ENCODE measurements at places on chromosomes 3 and 15. TPM values are rescaled to one million over a fixed set of nuclear protein-coding genes. Genes with fewer than 3 reads are reported as not detected.

GRCh38 chr15:80779658-80780415 is 667 bp downstream of the CEMIP start:
- DNase-seq: no peak

ASB14 gene
- total RNA-seq: not detected

DNA sequence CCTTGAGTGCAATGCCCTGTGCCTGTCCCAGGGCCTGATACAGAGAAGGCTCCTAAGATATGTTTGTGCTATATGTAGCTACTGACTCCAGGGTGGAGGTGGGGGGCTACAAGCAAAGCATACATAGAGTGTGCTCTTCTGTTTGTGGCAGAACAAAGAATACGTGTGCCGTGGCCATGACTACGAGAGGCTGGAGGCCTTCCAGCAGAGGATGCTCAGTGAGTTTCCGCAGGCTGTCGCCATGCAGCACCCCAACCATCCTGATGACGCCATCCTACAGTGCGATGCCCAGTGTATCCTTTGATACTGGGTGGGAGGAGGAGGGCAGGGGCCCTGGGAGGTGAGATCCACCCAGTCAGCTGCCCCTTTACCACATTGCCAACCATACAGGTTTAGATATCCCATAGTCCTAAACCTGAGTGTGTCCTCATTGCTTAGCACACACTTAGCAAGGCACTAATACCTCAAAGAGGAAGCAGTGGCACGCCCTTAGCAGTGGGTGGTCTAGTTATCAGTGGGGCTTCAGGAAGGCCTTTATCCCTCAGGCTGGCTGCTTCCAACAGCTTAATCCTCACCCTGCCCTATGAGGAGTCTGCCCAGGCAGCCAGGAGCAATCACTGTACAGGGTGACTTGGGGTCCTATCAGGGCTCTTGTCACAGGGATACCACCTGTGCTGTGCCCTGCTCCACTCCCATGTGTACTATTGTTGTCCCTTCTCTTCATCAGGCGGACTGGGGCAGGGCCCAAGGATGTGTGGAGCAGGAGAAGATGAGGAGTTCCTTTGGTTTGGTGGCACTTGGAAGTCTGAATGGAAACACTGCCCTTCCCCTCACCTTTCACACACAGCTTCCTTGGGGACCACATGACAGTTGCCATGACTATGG is 30.1 kb upstream of the MANF start:
- no peak for DNase-seq

DNA sequence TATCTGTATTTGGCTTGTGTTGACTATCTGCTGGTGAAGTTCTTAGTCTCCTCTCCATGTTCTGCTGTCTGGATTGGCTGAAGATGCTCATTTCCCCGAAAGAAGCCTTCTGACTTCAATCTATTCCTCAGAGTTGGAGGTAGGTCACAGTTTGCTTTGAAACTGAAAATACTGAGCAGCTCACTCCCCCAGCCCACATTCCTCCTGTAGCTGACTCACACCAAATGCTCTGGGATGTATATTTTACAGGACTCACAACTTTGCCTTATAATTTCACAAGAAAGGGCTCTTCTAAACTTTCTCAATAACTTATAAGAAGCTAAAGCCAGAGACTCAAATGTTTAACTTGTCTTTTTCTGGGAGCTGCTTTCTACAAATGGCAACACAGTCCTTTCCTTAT is 36.3 kb upstream of the SNX4 start:
- DNase-seq: no peak

All from posterior vena cava (tissue), 2 donors.